Muscle of leg (tissue), 16 donors: ENCODE measurements at places on chromosomes 4 and X.

GRCh38 chr4:169220447-169220846 lies 50.3 kb downstream of the SH3RF1 start:
- H3K27me3 ChIP-seq, result no peaks in the 10 kb centered on the region
- DNase-seq, result no peak
- no peaks in the 10 kb centered on the region for H3K36me3 ChIP-seq
- H3K27ac ChIP-seq, result no peak overlapping the region

DNA sequence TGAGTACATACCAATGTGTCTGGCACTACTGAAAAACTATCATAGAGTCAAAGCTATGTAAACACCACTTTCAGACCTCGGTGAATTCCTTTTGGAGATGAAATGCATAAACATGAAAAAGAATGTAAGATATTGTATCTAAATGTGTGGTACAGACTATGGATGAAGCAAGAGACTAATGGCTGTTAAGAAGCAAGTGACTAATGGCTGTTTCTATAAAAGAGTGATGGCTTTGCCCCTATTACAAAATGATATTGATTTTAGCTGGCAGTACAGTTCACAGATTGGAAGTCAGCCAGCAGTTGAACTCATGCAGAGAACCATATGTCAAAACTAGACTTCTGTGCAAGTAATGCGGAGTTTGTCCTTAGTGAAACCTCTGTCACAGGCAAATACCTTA lies 359.3 kb downstream of the GRXCR1 start:
- H3K4me1 ChIP-seq, result no peaks in the 10 kb centered on the region
- no peak overlapping the region for H3K4me3 ChIP-seq
- no peak overlapping the region for H3K27ac ChIP-seq
- H3K27me3 ChIP-seq, result no peaks in the 10 kb centered on the region
- no peak for DNase-seq

- H3K4me3 ChIP-seq, result no peak overlapping the region
- H3K4me1 ChIP-seq, result no peaks in the 10 kb centered on the region
- no peak overlapping the region for H3K27ac ChIP-seq
- H3K27me3 ChIP-seq, result no peaks in the 10 kb centered on the region
- DNase-seq, result no peak
- no peaks in the 10 kb centered on the region for H3K36me3 ChIP-seq
These were observed 255.6 kb downstream of the ASMT start for GRCh38 chrX:1870421-1870820.

DNA sequence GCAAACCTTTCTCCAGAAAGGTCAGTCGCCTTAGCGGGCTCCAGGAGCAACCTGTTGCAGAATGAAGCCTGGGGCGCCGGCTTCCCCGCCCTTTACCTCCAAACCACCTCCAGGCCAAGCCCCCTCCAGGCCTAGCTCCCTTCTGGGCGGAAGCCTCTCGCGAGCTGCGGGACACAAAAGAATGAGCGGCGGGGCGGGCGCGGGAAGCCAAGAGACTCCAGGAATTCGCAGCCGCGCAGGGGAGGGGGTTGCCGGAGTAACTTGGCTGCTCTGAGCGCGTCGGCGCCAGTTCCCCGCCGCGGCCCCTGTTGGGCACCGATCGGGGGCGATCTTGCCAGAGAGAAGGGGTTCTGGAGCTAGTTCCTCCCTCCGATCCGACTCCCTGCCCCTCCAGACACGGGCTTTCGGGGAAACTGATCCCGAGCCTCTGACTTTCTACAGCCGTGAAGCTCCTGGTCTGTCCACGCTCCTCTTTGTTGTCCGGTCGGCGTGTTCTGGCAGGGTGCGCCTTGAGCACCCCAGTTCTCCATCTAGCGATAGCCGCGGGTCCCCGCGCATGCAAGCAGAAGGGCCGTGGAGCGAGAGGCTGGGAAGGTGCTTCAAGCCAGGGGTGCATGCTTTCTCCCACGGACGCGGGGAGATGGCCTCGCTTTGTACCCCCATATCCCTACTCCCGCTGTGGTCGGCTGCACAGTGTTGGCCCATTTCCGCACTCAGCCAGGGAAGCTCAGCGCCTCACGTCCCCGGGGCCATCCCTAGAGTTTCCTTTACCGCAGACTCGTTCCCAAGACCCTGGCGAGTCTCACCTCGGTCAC lies 1.2 kb downstream of the PROM1 start:
- peaks cover 35% of the 10 kb centered on the region for H3K4me1 ChIP-seq
- peak overlapping the region; percentile 69 for H3K4me3 ChIP-seq
- H3K27me3 ChIP-seq, result peaks cover 39% of the 10 kb centered on the region
- DNase-seq, result peak; percentile 74
- H3K36me3 ChIP-seq, result peaks cover 2% of the 10 kb centered on the region
- H3K27ac ChIP-seq, result peak overlapping the region; percentile 77

DNA sequence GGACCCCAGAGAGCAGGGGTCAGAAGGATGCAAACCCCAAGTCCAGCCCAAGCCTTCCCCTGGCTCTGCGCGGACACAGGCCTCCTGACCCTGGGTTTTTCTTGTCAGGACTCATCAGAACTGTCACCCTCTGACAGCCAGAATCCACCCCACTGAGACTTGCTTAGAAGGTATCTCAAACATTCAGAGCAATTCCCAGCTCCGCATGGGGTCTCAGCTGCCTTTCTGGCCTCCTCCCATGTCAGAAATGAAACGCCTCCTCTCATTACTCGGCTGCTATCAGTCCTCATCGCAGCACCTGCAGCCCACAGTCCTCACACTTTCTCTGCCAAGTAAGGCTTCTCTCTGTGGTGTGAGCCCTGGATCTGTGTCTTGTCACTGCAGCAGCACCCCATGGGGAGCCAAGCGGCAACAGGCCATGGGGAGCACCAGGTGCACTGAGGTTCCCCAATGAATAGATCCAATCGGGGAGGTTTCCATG lies 97.8 kb downstream of the WFS1 start:
- H3K4me1 ChIP-seq, result no peaks in the 10 kb centered on the region
- no peak for DNase-seq
- H3K36me3 ChIP-seq, result no peaks in the 10 kb centered on the region
- no peak overlapping the region for H3K27ac ChIP-seq
- peaks cover 26% of the 10 kb centered on the region for H3K27me3 ChIP-seq

- no peaks in the 10 kb centered on the region for H3K36me3 ChIP-seq
- H3K4me3 ChIP-seq, result peak within 1 kb of the TSS; percentile 86
- DNase-seq, result peak; percentile 96
- peaks cover 13% of the 10 kb centered on the region for H3K4me1 ChIP-seq
These were observed at the start of gene FGF2 for GRCh38 chr4:122826553-122827257. FGF2 (plus strand) TSS chr4:122826831; CDS start chr4:122827175, 344 bp downstream.

DNA sequence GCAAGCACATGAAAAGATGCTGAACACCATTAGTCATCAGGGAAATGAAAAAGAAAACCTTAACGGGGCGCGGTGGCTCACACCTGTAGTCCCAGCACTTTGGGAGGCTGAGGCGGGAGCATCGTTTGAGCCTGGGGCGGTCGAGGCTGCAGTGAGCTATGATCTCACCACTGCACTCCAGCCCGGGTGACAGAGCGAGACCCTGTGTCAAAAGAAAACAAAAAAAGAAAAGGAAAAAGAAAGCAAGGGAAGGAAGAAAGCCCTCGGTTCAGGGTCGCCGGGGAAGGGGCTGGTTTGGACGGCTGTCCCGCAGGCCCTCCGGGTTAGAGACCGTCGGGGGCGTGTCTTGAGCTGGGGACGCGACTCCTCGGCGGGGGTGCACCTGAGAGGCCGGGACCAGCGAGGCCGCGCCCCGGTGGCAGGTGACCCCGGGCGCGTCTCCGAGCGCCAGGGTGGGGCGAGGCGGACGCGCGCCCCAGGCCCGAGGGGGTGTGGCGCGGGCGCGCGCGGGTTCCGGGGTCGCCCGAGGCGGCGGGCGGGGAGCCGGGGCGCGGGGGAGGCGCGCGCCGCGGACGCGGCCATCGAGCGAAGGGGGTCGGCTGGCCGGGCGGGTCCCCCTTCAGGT lies 478 bp upstream of the PLXNA3 start:
- H3K4me1 ChIP-seq, result peaks cover 9% of the 10 kb centered on the region
- H3K27me3 ChIP-seq, result no peaks in the 10 kb centered on the region
- no peak overlapping the region for H3K27ac ChIP-seq
- DNase-seq, result peak; percentile 39
- peak overlapping the region; percentile 43 for H3K4me3 ChIP-seq

DNA sequence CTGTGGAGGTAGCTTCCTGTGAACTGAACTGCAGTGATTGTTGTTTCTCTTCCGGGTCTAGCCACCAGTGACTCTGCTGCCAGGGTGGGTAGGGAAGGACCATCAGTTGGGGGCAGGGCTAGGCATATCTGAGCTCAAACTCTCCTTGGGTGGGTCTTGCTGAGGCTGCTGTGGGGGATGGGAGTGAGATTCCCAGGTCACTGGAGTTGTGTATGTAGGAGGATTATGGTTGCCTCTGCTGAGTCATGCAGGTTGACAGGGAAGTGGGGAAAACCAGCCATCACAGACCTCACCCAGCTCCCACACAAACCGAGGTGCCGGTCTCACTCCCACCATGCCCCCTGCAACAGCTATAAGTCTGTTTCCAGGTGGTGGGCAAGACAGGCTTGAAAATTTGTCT lies 1937.8 kb downstream of the PCDH7 start:
- no peaks in the 10 kb centered on the region for H3K27me3 ChIP-seq
- no peaks in the 10 kb centered on the region for H3K36me3 ChIP-seq
- no peak overlapping the region for H3K4me3 ChIP-seq
- no peak for DNase-seq
- no peaks in the 10 kb centered on the region for H3K4me1 ChIP-seq

GRCh38 chrX:153784325-153784967 lies 3.6 kb downstream of the SRPK3 start:
- no peaks in the 10 kb centered on the region for H3K27me3 ChIP-seq
- DNase-seq, result no peak
- H3K27ac ChIP-seq, result no peak overlapping the region
- peaks cover 56% of the 10 kb centered on the region for H3K4me1 ChIP-seq

DNA sequence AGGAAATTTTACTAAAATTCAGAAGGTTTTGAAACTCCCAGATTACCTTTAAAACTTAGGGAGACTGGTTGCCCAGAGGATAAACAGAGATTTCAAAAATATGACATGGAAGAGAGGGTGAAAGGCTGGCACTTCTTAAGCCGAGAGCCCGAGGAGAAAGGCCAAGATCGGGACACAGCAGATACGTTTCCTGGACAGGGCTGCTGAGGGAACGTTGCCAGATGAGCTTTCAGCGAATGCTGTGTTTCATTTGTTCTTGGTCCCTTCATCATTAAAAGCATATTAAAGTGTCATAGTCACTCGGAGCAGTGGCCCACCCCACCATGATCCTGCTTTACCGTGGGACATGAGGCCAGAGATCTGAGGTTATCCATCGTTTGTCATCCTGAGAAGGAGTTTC lies 37.9 kb upstream of the STOX2 start:
- peaks cover 2% of the 10 kb centered on the region for H3K27me3 ChIP-seq
- H3K27ac ChIP-seq, result no peak overlapping the region
- DNase-seq, result peak; percentile 18
- no peak overlapping the region for H3K4me3 ChIP-seq

GRCh38 chrX:38837389-38837788 lies 36.1 kb downstream of the MID1IP1 start:
- no peak overlapping the region for H3K4me3 ChIP-seq
- H3K27me3 ChIP-seq, result peaks cover 5% of the 10 kb centered on the region
- H3K36me3 ChIP-seq, result no peaks in the 10 kb centered on the region
- H3K4me1 ChIP-seq, result no peaks in the 10 kb centered on the region
- no peak overlapping the region for H3K27ac ChIP-seq

- peak; percentile 29 for DNase-seq
- H3K27me3 ChIP-seq, result no peaks in the 10 kb centered on the region
- no peaks in the 10 kb centered on the region for H3K36me3 ChIP-seq
- no peak overlapping the region for H3K4me3 ChIP-seq
These were observed 288.5 kb downstream of the TENM3 start for GRCh38 chr4:182531555-182532162.

- H3K4me1 ChIP-seq, result peaks cover 27% of the 10 kb centered on the region
- peak; percentile 78 for DNase-seq
- H3K4me3 ChIP-seq, result peak overlapping the region; percentile 82
- peaks cover 21% of the 10 kb centered on the region for H3K36me3 ChIP-seq
- peaks cover 31% of the 10 kb centered on the region for H3K27me3 ChIP-seq
- H3K27ac ChIP-seq, result peak overlapping the region; percentile 95
These were observed 88.6 kb downstream of the HPRT1 start for GRCh38 chrX:134548257-134549201.
